Substantia nigra (tissue), 51 donors: ENCODE measurements at places on chromosomes 16 and 17.

DNA sequence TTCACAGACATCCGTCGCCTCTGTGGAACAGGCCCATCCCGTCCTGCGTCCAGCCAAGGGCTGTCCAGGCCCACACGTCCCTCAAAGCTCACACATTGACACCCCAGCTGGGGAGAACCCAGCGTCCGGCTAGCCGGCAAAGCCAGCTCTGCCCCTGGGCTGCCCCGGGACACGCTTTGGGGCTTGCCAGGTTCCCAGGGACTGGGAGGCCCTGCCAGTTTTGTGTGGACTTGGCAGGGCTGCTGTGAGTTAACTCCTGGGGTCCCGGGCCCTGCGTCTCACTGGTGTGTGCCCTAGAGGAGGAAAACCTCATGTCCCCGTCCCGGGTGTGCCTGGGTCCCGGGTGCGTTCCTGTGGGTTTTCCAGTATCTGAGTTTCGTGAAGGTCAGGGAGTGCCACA is 6.3 kb downstream of the SOX8 start:
- DNase-seq = peak; percentile 76

- DNase-seq = no peak
Observed at GRCh38 chr16:73176577-73177013, 128.7 kb upstream of the ZFHX3 start.

GRCh38 chr17:63631626-63632025 is 9.4 kb downstream of the MAP3K3 start:
- DNase-seq = no peak

DNA sequence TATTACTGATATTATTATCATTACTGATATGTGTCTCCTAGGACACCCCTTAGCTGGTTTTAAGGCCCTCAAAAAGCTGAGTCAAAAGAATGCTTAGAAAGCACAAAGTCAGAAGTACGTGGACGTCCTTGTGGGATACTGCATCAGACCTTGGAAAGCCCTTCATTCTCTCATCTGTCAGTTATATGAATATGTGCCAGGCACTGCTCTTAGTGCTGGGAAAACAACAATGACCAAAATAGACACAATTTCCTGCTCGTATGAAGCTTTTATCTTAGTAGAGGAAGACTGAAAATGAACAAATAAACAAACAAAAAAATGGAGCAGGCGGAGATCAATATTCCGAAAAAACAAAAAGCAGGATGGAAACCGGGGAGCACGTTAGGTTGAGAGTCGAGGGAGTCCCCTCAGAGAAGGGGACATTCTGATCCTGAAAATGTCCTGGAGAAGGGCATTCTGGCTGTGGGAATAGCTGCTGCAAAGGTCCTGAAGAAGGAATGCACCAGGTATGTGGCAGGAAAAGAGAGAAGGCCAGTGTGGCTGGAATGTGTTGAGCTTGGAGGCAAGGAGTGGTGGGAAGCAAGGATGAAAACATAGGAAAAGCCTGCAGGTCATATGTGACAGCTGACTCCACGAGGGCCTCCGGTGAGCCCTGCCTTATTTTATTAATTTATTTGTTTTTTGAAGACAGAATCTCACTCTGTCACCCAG is 15.5 kb upstream of the TMEM94 start:
- no peak for DNase-seq

DNA sequence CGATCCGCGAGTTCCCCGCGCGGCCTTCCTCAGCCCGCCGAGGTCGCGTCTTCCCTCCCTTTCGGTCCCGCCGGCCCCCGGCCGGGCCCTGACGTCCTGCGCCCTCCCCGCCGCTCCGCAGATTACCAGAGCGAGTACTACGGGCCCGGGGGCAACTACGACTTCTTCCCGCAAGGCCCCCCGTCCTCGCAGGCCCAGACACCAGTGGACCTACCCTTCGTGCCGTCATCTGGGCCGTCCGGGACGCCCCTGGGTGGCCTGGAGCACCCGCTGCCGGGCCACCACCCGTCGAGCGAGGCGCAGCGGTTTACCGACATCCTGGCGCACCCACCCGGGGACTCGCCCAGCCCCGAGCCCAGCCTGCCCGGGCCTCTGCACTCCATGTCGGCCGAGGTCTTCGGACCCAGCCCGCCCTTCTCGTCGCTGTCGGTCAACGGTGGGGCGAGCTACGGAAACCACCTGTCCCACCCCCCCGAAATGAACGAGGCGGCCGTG is 5.4 kb downstream of the LHX1 start:
- no peak for DNase-seq

- DNase-seq = no peak
Observed at GRCh38 chr16:73793260-73793659, 503.4 kb upstream of the PSMD7 start.

DNA sequence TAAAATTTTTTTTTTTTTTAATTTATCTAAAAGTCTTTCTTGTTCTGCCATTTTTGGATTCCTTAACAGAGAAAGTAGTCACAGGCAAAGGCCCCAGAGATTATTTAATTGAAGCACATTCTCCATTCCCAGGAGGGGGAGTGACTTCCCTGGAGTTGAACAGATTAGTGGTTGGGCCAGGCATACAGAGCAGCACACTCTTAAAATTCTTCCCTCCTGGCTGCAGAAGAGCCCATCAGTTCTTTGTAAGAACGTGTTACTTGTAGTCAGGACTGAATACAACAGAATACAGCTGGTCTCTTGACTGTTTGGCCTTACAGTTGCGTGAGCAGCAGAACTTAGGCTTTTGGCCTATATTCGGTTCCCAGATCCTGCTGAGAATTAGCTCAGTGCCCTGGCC is 1.8 kb downstream of the ALKBH5 start:
- no peak for DNase-seq

GRCh38 chr17:79414793-79415211 is 196.0 kb downstream of the RBFOX3 start:
- DNase-seq = no peak

DNA sequence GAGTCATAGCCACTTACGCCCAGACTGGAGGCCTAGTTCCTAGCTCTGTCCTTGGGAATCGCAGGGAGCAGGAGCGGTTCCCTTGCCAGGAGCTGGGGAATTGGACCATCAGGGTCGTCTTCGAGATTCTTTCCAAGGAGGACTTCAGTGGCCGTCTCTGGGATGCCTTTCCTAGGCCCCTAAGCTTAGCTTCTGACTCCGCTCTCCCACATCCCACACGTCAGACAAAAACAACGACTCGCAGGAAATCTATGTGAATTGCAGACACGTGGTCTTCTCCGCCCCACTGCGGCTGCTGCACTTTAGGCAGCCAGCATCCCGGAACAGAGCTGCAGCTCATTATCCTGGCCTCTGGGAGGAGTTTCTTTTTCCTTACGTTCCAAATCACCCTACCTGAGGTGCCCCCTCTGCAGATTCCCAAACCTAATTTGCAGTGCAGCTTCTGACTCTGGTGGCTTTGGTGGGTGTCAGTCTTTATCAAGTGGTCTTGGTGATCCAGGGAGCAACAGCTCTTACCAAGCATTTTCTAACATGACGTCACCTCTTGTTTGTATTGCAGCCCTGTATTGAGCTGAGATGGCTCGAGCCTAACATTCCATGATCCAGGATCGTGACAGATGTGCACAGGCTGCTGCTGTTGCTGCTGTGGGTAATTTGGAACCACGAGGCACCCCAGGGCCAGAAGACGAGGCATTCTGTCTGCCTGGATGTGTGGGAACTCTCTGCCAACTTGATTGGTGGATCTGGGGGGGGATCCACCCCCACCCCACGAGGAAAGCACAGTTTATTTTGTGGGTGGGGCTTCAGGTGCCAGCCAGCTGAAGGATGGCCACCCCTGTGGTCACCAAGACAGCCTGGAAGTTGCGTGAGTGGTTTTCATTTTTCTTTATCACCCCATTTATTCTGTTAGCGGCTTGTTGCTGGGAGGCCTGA is 1.1 kb downstream of the KATNB1 start:
- DNase-seq = no peak

- no peak for DNase-seq
Observed at GRCh38 chr17:29570521-29570920, 2.0 kb downstream of the TP53I13 start.

- no peak for DNase-seq
Observed at GRCh38 chr17:1047177-1047878, 50.4 kb downstream of the TIMM22 start.

- peak; percentile 32 for DNase-seq
Observed at GRCh38 chr16:1610071-1610898, 1.6 kb downstream of the IFT140 start.

DNA sequence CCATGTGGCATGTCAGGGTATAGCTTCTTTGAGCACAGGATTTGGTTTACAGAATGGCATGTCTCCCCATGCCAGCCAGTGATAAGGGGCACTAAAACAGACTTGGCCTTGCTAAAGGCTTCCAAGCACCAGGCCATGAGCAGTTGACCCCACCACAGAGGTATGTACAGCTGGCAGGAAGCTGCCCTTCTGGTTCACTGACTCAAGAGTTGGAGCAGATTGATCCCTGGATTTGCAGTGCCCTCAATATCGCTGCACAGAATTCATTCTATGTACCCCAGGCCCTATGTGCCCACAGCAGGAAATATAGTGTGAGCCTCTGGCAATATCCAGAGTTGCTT is 24.3 kb downstream of the HLF start:
- DNase-seq = no peak

GRCh38 chr17:44247876-44248736 is 19.8 kb downstream of the SLC4A1 start:
- no peak for DNase-seq

- no peak for DNase-seq
Observed at GRCh38 chr16:13077816-13078215, 176.4 kb downstream of the SHISA9 start.

DNA sequence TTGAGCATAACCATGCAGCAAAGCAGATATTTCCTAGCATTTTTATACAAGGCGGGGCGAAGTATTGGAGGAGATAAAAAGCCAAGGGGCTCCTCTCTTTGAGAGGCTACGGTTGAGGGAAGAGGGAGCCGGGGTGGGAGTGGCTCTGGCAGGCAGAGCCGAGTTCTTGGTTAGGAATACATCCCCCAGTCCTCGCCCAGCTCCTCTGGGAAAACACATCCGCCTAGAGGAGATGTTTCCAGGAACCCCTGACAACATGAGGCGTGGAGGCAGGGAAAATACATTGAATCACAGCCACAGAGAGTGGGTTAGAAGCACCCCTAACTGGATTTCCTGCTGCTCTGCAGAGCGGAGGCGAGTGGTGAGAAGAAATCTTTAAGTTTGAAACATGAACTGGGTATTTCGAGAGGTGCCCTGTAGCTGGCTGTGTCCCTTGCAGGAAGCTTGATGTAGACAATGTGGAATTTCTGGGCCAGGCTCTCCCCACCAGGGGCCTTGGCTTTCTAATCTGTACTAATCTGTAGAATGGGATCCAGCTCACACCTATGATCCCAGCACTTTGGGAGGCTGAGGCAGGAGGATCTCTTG is 27.3 kb downstream of the TTYH2 start:
- no peak for DNase-seq

GRCh38 chr16:10923650-10924214 is 18.5 kb downstream of the DEXI start:
- DNase-seq = peak; percentile 54
